ENCODE measurements at places on chromosomes 6 and 20. TPM values are rescaled to one million over a fixed set of nuclear protein-coding genes. Genes with fewer than 3 reads are reported as not detected.

PBOV1 gene
- polyA plus RNA-seq = not detected

LPA gene
- polyA plus RNA-seq = not detected

AK9 gene
- 25.7 TPM for polyA plus RNA-seq

TAP1 gene
- 3.8 TPM for polyA plus RNA-seq

HSPA1L gene
- 1.6 TPM for polyA plus RNA-seq
